ENCODE measurements at places on chromosomes 7 and 10.

DNA sequence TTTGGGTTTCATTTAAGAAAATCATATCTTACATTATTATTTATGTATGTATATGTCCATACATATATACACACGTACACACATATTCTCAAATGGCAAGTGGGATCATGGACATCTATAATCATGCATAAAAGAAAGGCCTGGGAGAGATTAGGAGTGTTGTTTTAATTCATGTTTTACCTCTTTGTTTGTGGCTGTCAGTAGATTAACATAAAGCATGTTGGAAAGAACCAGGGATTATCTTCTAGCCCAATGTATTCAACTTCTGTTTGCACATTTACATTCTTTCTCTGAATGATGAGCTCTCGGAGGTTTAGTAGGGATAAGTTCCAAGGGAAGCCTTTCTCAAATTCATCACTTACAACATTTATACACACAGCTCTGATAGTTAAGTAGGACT is 191.4 kb downstream of the NSUN6 start:
- DNase-seq, result no peak

DNA sequence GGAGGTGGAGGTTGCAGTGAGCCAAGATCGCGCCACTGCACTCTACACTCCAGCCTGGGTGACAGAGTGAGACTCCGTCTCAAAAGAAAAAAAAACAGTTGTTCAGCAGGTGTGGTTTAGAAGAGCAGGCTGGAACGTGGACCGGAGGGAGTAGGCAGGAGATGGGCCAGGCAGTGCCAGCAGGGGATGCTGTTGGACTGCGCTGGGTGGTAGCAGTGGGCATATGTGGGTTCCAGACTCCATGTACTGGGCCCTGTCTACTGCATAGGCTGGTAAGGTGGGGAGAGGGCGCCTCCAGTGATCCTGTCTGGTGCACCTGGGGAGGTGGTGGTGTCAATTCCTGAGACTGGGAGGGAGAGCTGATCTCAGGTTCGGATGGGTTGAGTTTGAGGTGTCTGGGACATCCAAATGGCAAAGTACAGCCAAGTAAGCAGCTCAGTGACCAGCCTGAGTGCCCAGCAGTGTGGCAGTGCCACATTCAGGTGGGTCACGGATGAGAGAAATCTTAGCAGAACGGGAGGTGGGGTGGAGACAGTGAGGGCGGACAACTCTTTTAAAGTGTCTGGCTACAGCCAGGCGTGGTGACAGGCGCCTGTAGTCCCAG is 25.9 kb downstream of the SFXN4 start:
- DNase-seq, result no peak

DNA sequence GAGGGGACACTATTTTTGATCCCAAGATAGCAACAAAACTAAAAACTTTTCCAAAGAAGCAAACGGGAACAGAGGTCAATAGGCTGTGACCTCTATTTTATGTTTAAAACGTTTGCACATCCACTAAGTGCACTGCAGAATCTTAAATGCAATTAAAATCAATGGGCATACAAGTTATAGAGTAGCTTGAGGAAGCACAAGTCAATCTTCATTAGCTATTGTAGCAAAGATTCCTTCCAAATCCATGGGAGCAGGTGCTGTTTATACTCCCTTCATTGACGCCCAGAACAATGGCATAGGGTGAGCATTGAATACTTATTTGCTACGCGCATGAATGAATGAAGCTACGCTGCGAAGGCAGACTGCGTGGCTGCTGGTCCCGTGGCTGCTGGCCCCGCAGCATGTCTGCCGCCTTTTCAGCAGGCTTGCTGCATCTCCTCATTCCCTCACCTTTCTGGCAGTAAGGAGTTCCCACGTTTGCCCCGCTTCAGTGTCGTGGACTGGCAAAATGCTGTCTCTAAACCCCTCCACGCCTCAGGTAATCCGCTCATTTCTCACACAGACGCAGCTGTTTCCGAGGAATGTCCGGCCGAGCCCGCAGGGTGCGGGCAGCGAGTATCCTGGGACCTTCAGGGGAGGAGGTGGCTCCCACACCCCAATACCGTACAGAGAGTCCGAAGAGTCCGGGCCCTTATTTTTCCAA is 754 bp upstream of the PHYHIPL start:
- peak; percentile 16 for DNase-seq

GRCh38 chr7:158300427-158300826 is 287.2 kb downstream of the PTPRN2 start:
- DNase-seq, result no peak

DNA sequence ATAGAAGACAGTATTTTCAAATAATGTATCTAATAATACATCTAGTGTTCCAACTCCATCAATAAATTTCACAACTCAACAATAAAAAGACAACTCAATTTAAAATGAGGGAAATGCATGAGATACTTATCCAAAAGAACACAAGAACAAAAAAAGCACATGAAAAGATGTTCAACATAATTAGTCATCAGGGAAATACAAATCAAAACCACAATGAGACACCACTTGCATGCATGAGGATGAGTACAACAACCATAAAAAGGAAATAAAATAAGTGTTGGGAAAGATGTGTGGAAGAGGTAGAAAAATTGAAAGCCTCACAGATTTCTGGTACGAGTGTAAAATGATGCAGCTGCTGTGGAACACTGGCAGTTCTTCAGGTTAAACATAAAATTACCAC is 111.6 kb upstream of the PTPRZ1 start:
- DNase-seq, result no peak

All from NCI-H1417 treated with DMSO at 0.1 percent for 48 hours (cell line).